Fibroblast of skin of right biceps (primary cell): ENCODE measurements at places on chromosomes 5 and 9.

DNA sequence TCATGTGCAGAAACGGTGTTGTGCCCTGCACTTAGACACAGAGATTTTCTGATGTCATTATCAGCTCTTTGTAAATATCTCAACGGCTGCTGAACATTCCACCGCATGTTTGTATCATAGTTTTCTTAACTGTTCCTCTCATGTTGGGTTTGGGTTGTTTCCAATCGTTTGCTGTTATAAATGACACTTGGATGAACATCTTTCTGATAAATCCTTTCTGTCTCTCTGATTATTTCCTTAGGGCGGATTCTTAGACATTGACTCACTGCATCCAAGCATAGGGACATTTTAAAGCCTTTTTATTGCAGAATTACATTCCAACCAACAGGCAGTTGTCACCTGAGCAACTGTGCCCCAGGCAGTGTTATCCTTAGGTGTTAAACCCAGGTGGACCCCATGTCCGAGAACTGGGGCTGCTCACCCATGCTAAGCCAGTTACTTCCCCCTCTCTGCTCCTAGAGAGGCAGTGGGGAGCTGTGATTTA is 28.5 kb downstream of the COL5A1 start:
- DNase-seq = peak; percentile 98

DNA sequence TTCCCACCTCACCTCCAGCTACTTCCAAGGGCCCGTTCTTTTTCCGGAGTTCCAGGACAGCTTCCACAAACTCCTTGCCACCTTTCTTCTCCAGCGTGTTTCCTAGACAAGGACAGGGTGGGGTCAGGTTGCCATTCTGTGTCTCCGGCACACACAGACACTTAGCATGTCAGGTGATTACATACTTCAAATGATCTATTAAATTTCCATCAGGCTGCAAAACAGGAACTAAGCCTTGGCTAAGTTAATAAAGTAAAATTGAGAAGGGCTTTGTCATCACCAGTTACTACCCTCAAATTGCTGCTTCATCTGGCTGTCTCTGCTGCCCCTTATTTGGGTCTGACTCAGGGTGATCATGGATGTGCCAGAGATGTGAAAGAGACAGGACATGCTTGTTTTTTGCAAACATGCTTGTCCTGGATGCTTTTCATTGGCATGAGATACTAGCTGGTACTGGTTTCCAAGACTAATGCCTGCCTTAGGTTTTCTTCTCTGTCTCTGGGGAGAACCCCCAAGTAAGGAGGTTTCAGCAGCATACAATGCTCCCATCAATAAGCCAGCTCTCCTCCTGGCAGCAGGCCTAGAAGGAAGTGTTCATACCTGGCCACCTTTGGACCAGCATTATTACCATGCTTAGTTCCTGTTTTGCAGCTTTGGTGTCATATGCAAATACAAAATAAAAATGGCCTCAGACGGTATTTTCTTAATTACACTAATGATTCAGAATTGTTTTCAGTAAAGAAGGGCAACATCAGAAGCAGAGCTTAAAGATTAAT is 52.9 kb downstream of the MACROH2A1 start:
- DNase-seq = no peak

GRCh38 chr5:97266576-97266975 is 83.5 kb upstream of the RIOK2 start:
- peak; percentile 3 for DNase-seq

GRCh38 chr5:171961117-171961516 is 45.3 kb downstream of the FBXW11 start:
- no peak for DNase-seq

DNA sequence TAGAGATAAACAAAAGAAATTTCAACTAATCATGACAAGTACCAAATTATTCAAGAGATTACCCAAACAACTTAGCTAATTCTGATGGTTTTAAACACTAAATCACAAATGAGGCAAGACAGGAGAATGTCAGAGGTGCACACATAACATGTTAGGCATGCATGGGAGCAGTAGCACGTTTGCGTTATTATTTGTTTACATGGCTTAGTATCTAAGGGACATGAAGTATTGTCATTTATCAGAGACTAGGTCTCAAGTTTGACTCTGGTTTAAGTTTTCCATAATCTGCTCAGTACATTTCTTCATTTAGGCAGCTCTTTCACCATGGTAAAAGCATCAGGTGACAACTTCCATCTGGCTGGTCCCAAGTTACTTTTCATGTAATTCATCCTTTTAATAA is 244.1 kb upstream of the TNC start:
- no peak for DNase-seq

DNA sequence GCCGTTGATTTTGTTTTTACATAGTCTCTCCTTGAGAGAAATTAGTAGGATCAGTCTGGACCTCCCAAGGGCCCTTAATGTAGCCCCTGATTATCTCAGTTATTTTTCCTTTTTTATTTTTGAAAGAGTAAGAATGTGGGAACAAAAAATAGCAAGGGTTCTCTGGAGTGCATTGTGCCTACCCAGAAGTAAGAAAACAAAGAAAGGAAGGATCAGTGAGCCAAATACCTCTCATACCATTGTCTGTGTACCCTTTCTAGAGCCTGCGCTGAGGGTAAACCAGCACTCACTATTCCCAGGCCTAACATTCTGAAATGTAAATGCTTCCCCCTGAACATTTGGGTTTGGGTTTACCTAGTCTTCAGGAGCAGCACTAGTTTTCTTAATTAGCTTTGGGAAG is 213.0 kb upstream of the TARS1 start:
- no peak for DNase-seq

DNA sequence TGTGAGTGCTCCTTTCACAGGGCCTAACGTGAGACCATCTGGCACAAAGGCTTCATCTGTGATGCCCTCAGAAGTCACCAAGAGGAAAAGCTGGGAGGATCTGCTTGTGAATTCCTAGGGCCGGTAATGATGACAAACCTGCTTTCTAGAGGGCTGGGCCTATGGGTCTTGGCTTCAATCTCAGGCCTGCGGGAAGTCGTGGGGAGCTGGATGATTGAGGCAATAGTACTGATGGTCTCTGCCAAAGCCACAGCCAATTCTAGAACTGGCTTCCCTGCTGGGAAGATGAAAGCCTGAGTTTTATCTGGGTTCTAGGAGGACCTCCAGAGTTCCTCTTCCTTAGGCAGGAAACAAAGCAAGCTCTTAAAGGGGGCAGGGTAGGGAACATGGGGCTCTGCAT is 102.7 kb downstream of the TMEM215 start:
- no peak for DNase-seq

- DNase-seq = no peak
These were observed 118.6 kb upstream of the COL5A1 start for GRCh38 chr9:134522976-134523375.

DNA sequence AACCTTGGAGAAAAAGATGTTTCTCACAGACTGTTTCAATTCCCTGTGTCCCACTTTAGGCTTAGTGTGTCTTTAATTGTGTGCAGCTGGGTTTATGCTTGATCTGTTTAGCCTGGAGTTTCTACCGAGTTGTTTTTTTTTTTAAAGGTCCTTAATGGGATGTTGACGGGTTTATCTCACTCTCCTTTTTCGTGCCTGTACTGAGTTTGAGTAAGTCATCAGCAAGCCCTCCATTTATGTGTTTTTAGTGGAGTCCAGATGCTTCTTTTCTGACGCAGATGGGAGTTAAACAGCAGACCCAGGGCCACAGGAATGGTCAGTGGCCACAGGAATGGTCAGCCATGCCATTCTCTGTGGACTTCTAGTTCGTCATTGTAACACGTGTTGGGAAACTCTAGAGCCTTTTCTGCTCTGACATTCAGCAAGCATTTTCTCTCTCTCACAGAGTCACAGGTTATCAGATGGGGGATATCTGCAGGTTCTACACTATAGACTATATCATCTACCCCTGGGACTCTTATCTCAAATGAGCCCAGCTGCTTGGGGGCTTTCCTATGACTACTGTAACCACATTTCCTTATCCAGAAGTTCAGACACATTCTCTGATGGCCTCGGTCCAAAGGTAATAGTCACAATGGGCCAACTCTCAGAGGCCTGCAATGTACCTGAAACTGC is 190.5 kb downstream of the TTLL11 start:
- peak; percentile 91 for DNase-seq

DNA sequence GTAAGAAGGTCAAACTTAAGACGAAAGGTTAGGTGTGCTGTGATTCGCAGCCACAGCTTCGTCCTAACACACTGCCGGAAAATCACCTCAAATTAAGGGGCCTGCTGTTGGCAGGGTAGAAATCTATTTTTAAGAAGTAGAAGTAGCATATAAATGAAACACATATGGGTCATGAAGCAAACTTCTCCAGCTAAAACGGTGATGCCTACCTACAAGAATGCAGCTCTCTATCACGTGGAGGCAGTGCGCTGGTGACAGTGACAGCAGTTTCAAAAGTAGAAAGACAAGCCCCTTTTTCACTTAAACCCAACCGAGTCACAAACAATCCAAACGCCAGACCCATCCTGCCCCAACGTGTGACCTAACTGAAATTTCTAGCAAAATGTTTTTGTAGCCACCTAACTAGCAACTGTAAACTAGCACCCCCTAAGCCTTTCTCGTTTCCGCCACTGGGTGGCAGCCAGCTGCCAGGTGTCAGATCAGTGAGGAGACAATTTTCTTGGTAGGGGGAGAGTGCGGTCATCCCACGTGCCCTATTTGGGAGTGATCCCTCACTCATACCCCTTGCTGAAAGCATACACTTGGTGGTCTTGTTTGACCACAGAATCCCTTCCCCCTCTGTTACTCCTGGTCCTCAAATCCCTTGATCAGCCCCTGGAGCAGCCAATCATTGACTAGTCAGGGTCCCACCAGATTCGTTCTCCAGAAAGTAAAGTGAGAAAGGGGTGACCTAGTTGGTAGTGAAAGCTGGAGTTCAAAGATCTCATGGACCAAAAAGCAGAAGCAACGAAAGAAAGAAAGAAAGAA is 71.8 kb upstream of the MAMDC2 start:
- peak; percentile 65 for DNase-seq
